ENCODE measurements at places on chromosomes 1 and 21. TPM values are rescaled to one million over a fixed set of nuclear protein-coding genes. Genes with fewer than 3 reads are reported as not detected.

SPATA1 gene
- total RNA-seq = 1.6 TPM

KRTAP19-1 gene
- not detected for total RNA-seq

GCSAML gene
- total RNA-seq = 0.41 TPM

LCE2A gene
- not detected for total RNA-seq

PCAT6 gene
- not detected for total RNA-seq

OR2T29 gene
- not detected for total RNA-seq

TFF2 gene
- total RNA-seq = not detected

SLFNL1 gene
- total RNA-seq = 1.2 TPM

ZMYND12 gene
- 3.5 TPM for total RNA-seq

SIM2 gene
- 20.5 TPM for total RNA-seq

HSPB7 gene
- 7.3 TPM for total RNA-seq

FAM151A gene
- 9.3 TPM for total RNA-seq

ZBTB37 gene
- total RNA-seq = 24.8 TPM

All from metanephros (tissue), 2 donors.